GOT3 (cell line): ENCODE measurements at places on chromosomes 1 and 21.

DNA sequence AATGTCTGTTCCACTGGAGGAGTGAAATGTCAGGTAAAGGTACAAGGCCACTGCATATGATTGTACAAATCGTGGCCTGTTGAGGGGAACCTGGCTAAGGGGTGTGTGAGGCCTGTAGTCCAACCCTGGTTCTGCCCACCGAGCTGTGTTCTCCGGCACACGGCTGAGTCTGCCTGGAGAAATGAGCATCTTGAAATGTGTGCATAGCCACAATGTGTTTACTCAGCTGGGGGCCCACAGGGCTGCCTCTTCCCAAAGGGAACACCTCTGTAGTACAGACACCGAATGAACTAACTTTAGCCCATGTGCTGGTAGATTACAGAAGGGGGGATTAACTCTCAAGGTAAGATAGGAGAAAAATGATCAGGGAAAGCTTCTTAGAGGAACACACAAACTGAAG lies 30.2 kb downstream of the AK4 start:
- no peak for DNase-seq

GRCh38 chr1:33442141-33442540 lies 11.2 kb upstream of the PHC2 start:
- no peak for DNase-seq

DNA sequence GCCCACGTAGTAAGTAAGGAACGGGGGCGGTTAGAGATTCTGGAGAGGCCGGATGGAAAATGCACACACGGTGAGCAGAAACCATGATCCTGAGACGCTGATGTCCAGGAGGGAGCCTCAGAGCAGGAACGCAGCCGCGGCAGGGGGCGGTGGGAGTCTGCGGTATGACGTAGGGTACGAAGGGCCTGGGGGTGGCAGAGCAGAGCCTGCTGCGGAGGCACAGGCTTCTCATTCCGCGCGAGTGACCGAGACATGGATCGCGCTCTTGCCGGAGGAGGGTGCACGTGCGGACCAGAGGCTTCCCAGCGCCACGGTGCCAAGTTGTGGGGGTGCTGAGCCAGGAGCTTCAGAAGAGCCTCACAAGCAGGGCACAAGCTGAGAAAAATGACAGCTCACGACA lies 176.2 kb downstream of the KIF26B start:
- no peak for DNase-seq

DNA sequence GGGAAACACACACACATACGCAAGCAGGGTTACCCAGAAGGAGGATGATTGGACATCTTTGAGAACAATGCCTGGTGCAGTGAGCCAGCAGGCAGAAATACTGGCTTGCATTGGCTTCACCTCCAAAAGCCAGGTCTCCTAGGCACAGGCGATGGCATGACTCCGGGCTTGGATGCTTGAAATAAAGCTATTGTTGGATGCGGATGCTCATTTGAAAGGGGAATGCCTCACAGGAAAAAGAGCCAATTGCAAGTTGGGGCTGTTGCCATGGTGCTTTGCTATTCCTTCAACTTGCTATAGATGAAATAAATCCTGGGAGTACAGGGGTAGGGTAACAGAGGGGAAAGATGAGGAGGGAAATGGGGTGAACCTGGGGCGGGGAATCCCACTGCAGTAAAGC lies 180.7 kb upstream of the SGIP1 start:
- no peak for DNase-seq

GRCh38 chr21:30800605-30801004 lies 12.5 kb downstream of the KRTAP8-1 start:
- DNase-seq: no peak

DNA sequence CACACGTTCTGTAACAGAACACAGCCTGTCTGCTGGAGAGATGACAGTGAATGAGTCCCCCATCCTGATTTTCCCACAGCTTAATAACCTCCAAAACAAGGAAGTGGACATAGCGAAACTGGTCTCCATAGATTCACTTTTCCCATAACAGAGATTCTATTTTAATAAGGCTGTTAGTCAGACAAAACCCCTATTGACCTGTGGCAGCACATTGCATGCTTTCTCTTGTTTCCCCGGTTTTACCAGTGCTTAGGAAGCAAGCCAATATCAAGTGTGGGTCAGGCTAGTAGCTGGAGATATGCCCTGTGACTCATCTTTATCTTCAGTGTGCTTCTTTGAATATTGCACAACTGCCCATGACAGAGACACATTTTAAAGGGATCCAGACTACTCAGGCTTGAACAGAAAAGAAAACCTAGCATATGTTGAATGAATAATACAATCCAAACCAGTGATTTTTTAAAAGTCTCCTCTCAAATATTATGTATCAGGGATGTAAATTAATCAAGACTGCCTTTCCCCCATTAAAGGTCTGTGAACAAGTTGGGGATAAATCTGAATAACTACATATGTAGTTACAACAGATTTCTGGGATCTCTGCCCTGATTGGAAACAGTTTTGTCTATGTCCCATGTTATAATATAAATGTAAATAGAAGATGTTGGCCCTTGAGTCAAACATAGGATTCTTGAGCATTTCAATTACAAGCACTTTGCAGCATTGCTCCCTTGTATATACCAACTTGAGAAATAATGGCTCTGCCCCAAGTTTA lies 11.9 kb upstream of the CLDN8 start:
- peak; percentile 29 for DNase-seq

GRCh38 chr21:33815143-33815707 lies 100.4 kb downstream of the ATP5PO start:
- no peak for DNase-seq

GRCh38 chr1:41479808-41480160 lies 4.7 kb downstream of the EDN2 start:
- no peak for DNase-seq

GRCh38 chr1:55814967-55815366 lies 599.8 kb upstream of the USP24 start:
- no peak for DNase-seq

- no peak for DNase-seq
These were observed 549.6 kb downstream of the KIF26B start for GRCh38 chr1:245704341-245704740.

GRCh38 chr1:80988926-80989325 lies 811.8 kb upstream of the ADGRL2 start:
- DNase-seq: no peak

DNA sequence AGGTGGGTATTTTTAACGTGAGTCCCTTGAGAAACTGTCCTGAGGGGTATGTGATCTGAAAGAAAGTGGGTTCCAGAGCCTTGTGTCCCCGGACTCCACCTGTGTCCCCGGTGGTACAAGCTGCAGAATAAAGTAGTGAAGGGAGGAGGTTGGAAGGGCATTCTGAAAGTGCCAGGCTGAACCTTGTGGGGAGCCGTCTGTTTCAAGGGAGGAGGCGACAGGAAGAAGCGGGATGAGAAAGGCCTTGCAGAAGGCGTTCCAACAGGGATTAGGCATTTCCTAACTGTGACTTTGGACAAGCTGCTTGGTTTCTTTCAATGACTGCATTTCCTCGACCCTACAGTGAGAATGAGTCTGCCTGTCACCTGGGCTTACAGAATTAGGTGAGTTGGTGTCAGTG lies 5.8 kb downstream of the FOXD3 start:
- DNase-seq: no peak

- no peak for DNase-seq
These were observed 143.2 kb downstream of the MIS18A start for GRCh38 chr21:32135401-32136363.

- DNase-seq: no peak
These were observed 119.7 kb upstream of the RGS18 start for GRCh38 chr1:192038567-192038966.

DNA sequence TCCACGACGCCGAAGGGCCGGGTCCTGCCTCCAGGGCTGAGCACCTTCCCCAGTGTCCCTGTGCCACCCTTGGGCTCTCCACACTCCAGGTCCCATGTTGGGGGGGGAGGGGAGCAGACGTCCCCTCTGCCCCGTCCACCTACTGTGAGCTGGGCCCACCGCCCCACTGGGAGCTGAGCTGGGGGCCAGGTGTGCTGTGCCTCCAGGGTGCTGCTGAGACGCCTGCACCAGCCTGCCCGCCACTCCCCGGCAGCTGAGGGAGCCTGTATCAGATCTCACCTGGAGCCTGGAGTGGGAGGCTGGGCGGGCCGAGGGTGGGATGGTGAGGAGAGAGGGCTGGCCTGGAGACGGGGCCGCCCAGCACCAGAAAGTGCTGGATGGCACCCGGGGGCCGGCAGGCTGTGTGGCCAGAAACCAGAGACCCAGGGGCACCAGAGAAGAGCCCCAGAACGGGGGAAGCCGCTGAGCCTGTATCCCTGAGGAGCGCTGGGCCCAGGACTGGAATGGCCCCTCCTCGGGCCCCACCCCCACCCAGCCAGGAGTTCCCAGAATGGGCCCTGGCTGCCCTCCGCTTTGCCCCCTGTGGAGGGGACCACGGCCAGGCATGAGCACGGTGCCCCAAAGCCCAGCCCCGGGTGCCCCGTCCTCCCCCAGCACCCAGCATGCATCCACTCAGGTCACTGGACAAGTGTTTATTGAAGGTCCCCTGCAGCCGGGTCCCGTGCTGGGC lies 3.4 kb downstream of the TNFRSF18 start:
- DNase-seq: no peak

DNA sequence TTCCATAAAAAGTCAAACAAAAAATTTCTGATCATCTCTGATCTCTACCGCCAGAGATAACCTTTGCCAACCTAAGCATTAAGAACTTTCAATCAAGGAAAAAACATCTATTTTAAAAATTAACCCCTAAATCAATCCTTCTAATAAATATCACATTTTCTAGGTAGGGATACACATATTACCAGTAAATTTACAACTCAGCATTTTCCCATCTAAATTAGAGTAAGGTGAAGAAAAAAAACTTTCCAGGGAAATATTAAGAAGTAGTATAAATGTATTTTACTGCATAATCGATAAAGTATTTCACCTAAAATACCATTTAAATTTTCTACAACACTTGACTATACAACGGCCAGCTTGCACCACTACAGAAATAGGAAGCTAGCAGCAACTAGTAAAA lies 1.5 kb downstream of the STX6 start:
- DNase-seq: no peak

- no peak for DNase-seq
These were observed 76.0 kb downstream of the GFI1 start for GRCh38 chr1:92410706-92411105.

DNA sequence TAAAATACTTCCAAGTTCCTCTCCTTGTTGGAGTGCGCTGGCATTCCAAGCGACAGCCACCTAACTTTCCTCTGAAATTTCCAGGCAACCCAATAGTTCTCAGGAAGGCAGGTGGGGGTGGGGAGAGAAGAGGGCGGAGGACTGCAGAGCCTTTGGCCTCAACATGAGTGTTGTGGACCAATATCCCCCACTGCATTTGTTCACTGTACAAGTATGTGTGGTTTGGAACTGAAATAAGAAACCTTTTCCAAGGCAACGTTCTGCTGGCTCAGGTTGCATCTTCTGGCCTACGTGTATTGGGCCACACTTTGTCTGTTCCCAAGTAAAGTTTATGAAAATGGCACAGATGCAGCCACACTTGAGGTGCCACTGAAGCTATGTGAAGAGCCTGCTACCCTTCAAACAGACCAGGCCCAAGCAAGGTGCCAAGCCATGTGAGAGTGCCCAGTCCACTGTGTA lies 153.4 kb downstream of the DHRS3 start:
- DNase-seq: no peak

- no peak for DNase-seq
These were observed 905 bp downstream of the LIX1L start for GRCh38 chr1:145956781-145957442.

DNA sequence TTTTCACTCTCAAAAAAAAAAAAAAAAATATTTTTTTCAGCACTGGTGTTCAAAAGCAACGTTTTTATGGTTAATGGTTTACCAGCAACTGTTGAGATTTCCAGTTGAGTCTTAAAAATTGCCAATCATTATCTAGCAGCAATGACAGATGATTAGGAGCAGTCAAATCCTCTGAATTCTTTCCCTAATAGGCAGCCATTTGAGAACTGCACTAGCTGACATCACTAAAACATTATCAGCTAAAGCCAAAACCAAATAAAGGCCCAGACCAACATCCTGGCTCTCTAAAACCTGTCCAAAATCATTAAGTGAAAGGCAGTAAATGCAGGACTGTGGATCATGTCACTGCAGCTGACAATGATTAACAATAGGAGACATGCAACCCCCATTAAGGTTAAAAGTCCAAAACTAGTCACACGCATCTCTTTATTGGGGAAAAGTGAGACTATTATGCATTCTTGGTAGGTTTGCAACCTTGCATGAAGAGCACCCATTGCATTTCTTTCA lies 14.0 kb downstream of the SFPQ start:
- DNase-seq: no peak

GRCh38 chr1:218546314-218546713 lies 201.2 kb downstream of the TGFB2 start:
- DNase-seq: no peak

- DNase-seq: no peak
These were observed 2.3 kb downstream of the KRTCAP2 start for GRCh38 chr1:155170806-155171205.

DNA sequence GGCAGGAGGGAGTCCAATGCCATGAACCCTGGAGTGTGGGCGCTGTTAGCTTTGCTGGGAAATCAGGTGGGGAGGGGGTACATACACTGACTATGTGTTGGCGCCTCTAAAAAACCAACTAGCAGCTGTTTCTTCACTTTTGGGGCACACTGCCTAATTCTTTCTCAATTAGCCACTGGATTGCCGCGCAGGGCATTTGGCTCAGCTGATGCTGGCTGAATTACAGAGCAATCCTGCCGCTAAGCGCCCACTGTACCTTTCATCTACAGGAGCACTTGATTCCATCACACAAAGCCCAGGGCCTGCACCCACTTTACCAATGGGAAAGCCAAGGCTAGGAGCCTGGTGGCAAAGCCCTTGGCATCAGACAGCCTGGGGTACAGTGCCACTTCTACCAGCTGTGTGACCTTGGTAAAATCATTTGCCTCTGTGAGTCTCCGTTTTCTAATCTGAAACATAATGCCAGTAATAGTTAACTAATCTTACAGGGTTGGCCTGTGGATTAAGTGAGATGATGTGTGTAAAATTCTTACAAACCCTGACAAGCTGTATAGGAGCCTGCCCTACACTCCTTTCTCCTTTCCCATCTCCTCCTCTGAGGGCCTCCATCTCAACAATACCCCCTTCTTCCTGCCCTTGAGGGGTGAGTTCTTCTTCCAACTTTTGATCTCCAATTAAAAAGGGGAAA lies 59.0 kb downstream of the UBE2T start:
- no peak for DNase-seq

GRCh38 chr1:110783292-110783918 lies 89.5 kb upstream of the CD53 start:
- no peak for DNase-seq

DNA sequence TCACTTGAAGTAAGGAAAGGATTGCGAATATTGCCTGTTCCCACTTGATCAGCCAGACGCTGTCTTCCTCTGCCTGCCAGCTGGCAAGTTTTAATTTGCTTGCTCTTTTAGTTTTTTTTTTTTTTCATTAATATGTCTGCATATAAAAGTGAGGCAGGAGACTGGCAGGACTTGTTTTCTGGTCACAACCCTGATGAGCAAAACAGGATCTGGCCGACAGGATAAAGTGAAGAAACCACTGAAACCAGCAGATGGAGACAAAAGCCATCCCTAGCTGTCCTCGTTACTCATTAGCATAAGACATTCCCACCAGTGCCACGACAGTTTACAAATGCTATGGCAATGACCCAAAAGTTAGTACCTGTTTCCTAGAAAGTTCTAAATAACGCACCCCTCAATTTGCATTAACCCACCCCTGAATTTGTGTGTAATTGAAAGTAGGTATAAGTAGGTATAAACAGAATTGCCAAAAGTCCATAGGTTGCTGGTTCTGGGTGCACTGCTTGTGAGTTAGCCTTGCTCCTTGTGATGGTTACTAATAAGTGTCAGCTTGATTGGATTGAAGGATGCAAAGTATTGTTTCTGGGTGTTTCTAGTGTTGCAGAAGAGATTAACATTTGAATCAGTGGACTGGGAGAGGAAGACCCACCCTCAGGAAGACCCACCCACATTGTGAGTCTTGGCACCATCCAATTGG lies 60.8 kb downstream of the ZNF684 start:
- no peak for DNase-seq
